ENCODE measurements at places on chromosomes 7 and 10.

- DNase-seq, result peak; percentile 81
These were observed 5.1 kb downstream of the LDB1 start for GRCh38 chr10:102114861-102115618.

GRCh38 chr10:88154596-88155250 lies 291.3 kb downstream of the PTEN start:
- no peak for DNase-seq

GRCh38 chr7:157177983-157178381 lies 39.3 kb downstream of the UBE3C start:
- DNase-seq, result no peak

DNA sequence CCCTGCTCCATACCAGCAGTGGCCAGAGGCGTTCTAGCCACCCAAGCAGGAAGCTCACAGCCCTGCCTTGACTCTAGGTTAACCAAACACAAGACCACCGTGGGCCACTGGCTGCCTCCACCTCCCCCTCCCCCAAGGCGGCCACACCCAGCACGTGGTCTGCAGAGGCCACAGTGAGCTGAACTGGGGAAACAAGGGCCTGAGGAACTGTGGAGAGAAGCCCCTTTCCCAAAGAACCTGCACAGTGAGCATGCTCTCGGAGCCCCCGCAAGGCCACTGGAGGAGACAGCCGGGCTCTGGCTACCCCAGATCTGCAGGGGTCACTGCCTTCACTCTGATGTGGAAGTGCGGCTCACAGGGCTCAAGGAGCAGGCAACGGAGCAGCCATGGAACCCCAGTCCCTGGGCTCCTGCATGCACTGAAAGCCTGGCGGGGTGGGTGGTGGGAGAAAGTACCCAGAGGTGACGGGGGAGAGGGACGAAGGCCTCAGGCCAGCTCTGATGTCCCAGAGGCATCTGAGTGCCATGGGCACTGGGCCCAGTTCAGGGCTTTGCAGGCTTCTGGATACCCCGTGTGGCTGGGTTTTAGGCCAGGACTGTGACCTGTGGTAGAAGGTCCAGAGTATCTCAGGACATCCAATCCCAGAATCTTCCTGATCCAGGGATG lies 189.2 kb downstream of the EBF3 start:
- no peak for DNase-seq

- DNase-seq, result no peak
These were observed 113.9 kb downstream of the DNAJC1 start for GRCh38 chr10:21889477-21890275.

GRCh38 chr7:6619961-6620360 lies 4.6 kb downstream of the ZNF853 start:
- DNase-seq, result no peak

GRCh38 chr7:93890041-93890463 lies 501 bp downstream of the TFPI2 start:
- DNase-seq, result no peak
